ENCODE measurements at places on chromosomes 12 and 14.

- DNase-seq: no peak
Measured at GRCh38 chr12:90085494-90086274, 377.0 kb upstream of the ATP2B1 start.

GRCh38 chr12:95802482-95803270 is 12.1 kb upstream of the NTN4 start:
- no peak for DNase-seq

DNA sequence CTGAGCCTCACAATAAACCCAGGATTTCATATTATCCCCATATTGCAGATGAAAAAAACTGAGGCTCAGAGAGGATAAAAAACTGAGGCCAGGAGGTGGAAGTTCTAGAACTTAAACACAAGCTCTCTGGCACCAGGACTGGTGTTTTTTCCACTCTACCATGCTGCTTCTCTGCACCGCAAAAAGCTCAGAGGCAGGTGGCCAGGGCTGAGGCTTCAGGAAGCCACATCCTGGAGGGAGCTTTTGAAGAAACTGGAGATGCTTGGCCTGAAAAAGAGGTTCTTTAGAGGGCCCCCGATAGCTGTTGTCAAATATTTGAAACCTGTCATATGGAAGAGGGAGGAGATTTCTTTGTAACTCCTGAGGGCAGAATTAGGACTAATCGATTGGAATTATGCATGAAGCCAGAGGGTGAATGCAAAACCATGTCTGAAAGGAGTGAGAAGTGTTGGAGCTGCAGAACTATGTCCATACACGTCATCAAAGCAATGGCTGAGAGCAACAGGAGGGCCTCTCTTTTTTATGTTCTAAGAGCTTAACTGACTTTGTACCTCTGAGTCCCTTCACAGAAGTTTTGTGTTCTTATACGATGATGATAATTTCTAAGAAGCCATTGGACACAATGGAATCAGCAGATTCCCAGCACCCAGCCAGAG is 448.6 kb downstream of the FUT8 start:
- peak; percentile 44 for DNase-seq

DNA sequence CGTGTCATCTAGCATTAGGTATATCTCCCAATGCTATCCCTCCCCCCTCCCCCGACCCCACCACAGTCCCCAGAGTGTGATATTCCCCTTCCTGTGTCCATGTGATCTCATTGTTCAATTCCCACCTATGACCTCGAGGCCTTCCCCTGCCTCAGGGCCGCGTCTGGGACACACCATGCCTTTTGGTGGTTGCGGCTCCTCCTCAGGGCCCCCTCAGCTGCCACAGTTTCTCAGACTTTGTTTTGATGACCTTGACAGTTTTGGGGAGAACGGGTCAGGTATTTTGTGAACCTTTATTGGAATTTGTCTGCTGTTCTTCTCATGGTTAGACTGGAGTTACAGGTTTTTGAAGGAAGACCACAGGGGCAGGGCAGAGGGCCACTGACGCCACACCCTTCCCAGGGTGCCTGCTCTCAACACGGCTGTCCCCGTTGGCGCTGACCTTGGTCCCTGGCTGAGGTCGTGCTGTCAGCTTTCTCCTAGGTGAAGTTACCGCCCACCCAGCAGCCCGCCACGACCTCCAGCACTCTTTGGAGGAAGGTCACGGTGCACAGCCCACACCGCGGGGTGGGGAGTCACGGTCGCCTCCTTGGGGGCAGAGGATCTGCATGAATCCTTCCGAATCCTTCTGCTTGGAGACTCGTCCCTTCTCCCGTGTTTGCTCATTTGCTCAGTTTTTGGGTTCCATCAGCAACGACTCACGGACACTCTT is 130.5 kb downstream of the KIF26A start:
- no peak for DNase-seq
